Progenitor cell of endocrine pancreas (in vitro differentiated cells): ENCODE measurements at places on chromosomes 4 and X. TPM values are rescaled to one million over a fixed set of nuclear protein-coding genes. Genes with fewer than 3 reads are reported as not detected.

Gene TSPYL2
- 53.6 and 54.9 TPM in 2 replicates for total RNA-seq

Gene TEC
- total RNA-seq, result 3.4 and 4.0 TPM in 2 replicates

Gene UVSSA
- 32.5 and 39.5 TPM in 2 replicates for total RNA-seq

Gene PCSK1N
- 55.4 and 58.3 TPM in 2 replicates for total RNA-seq

Gene LRCH2
- 14.4 and 16.9 TPM in 2 replicates for total RNA-seq

Gene SLC7A11
- 8.2 and 12.3 TPM in 2 replicates for total RNA-seq

Gene NALF2
- 3.2 and 3.4 TPM in 2 replicates for total RNA-seq

Gene GPC4
- total RNA-seq, result 10.8 and 14.5 TPM in 2 replicates

DNA sequence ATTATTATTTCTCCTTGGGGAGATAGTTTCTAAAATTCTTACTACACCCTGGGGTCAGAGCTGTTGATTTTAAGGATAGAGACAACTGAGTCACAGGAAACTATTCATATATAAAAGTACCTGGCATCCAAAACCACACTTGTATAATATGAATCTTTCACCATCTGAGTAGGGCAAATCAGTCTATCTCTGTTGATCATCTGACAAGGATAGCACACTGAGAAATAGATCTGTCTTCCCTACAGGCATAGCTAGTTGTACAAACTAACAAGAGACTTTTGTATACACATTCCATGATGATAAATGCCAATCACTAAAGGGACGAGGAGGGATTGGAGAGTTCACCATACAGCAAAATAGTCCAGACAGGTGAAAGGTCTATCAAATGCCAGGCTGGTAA lies 30.0 kb downstream of the PKD2 start:
- peaks cover 20% of the 10 kb centered on the region for H3K36me3 ChIP-seq
- no peak overlapping the region for H3K27ac ChIP-seq
- no peaks in the 10 kb centered on the region for H3K4me1 ChIP-seq
- no peak overlapping the region for H3K4me3 ChIP-seq
- H3K27me3 ChIP-seq, result no peaks in the 10 kb centered on the region

- DNase-seq, result no peak
- H3K27me3 ChIP-seq, result no peaks in the 10 kb centered on the region
- H3K27ac ChIP-seq, result no peak overlapping the region
- H3K4me3 ChIP-seq, result no peak overlapping the region
- peaks cover 18% of the 10 kb centered on the region for H3K4me1 ChIP-seq
- peaks cover 1% of the 10 kb centered on the region for H3K36me3 ChIP-seq
Measured at GRCh38 chrX:114268643-114269042, 315.2 kb upstream of the HTR2C start.

DNA sequence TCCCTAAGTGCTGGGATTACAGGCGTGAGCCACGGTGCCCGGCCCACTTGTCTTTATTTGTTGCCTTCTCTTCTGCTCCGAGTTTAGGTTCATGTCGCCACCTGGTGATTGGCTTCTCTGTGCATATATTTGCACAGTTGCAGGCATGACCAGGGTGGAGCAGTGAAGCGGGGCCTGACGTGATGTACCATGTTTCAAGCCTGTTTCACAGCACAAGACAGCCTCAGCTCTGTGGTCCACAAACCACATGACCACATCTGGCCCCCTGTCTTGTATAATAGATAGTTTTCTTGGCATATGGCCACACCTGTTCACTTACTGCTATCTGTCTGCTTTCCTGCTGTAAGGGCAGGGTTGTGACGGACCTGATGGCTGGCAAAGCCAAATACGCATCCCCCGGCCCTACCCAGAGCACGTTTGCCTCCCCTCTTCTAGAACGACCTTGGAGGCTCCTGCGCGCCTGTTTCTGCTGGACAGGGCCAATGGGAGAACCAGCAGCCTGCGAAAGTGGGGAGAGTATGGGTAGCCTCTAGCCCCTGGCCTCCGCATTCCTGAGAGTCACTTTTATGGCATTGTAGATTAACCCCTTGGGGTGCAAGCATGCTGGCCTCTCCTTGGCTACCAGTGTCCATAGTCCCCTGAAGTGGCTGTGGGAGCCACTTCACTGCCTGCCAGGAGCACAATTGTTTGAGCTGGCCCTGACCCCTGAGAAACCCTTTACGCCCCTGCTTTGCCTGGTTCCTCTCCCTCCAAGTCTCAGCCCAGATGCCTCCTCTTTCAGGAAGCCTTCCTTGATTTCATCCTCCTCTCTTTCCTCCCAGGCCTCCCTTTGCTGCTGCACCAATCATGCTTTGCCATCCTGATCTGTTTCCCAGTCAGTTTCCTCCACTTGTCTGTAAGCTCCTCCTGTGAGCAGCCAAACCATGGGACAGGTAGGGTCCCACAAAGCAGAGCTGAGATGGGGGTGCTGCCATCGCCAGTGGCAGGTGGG lies 6.0 kb upstream of the SH3TC1 start:
- no peaks in the 10 kb centered on the region for H3K36me3 ChIP-seq
- no peak overlapping the region for H3K27ac ChIP-seq
- H3K4me3 ChIP-seq, result no peak overlapping the region
- peaks cover 8% of the 10 kb centered on the region for H3K4me1 ChIP-seq

DNA sequence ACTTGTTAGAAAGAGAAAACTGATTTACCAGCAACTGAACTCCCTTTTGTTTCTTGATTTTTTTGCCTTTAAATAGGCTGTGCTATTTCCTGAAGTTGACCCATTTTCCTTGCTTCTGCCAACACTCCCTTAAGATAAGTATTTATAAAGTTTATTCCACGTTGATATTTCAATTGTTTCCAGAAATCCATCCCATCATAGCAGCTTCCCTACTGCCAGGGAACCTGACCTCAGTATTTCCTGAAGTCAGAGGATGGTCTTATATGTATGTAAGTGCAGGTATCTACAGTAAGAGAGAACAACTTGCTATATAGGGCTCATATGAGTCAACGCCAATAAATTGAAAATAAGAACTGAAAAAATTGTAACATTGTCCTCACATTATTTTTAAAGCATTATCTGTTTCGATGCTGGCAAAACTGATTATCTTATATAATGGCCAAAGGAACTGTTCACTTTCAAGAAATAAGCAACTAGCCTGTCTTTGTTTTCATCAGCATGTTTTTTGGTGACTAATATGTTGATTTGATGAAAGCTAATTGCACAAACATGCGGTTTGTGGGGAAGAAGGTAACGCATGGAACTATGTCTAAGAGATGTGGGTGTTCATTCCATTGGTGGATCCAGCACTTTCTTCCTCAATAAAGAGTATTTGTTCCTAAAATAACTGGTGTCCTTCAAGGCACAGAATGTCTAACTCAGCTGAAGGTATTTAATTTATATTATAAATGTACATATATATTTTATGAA lies 4.7 kb downstream of the LIMCH1 start:
- peaks cover 9% of the 10 kb centered on the region for H3K4me1 ChIP-seq
- no peaks in the 10 kb centered on the region for H3K36me3 ChIP-seq
- peaks cover 22% of the 10 kb centered on the region for H3K27me3 ChIP-seq
- H3K27ac ChIP-seq, result no peak overlapping the region
- DNase-seq, result no peak
- no peak overlapping the region for H3K4me3 ChIP-seq

GRCh38 chr4:25013756-25014661 lies 16.7 kb downstream of the LGI2 start:
- H3K27ac ChIP-seq, result no peak overlapping the region
- H3K4me3 ChIP-seq, result no peak overlapping the region
- H3K4me1 ChIP-seq, result peaks cover 8% of the 10 kb centered on the region
- H3K36me3 ChIP-seq, result peaks cover 10% of the 10 kb centered on the region
- DNase-seq, result no peak
- H3K27me3 ChIP-seq, result no peaks in the 10 kb centered on the region

DNA sequence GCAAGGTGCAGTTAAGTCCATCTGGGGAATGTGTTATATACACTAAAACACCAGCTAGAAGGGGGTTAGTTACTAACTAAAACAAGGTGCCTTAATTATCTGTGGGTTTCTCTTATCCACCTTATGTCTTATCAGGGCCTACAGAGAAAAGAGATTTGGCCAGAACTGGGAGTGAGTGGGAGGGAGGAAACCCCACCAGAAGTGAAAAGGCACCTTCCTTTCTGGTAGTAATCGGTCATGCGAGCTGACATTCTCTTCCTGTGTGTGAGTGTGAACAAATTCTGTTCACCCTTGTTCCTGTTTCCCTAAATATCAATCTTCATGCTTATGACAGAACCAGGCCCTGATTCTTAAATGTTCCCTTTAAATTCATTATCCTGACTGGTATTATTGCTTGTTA lies 43.5 kb downstream of the SRPX2 start:
- H3K36me3 ChIP-seq, result peaks cover 1% of the 10 kb centered on the region
- H3K27me3 ChIP-seq, result no peaks in the 10 kb centered on the region
- H3K4me1 ChIP-seq, result no peaks in the 10 kb centered on the region
- no peak overlapping the region for H3K4me3 ChIP-seq
- no peak for DNase-seq

- no peak overlapping the region for H3K4me3 ChIP-seq
- H3K36me3 ChIP-seq, result peaks cover 19% of the 10 kb centered on the region
- H3K4me1 ChIP-seq, result peaks cover 6% of the 10 kb centered on the region
- DNase-seq, result no peak
Measured at GRCh38 chr4:121666091-121666679, 30.6 kb downstream of the ANXA5 start.

DNA sequence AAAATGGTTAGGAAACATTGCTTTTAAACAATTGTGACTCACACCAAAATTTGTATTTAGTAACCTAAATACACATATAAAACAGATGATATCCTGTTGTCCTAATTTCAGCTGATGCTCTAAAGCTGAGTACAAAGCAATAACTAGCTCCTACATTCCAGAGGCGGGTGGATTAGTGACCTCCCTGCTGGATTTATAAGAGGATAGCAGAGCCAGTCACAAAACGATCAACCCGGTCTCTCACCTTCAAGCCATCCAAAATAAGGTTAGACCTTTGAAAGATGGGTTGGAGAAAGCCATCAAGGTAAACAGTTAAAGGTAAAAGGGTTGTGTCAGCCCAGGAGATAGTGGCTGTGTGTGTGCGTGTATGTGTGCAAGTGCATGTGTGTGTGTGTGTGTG lies 43.2 kb upstream of the SFRP2 start:
- no peaks in the 10 kb centered on the region for H3K36me3 ChIP-seq
- H3K4me1 ChIP-seq, result no peaks in the 10 kb centered on the region
- H3K4me3 ChIP-seq, result no peak overlapping the region

DNA sequence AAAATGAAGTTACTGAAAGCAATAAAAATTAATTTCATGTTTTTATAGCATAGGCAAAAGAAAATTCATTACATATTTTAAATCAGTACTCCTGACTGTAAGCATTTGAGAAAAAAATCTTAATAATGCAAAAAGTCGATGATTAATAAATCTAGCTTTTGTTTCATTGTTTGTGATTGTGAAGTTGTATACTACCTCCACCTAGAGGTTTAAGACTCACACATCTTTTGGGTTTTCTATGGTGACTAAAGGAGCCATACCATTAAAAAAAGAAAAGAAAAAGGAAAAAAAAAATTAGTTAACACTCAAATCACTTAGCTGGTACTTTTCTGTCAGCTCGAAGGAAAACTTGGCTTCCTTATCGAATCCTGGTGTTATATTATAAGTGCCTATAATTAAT lies 2.0 kb downstream of the GABRA2 start:
- no peak overlapping the region for H3K4me3 ChIP-seq
- peaks cover 21% of the 10 kb centered on the region for H3K4me1 ChIP-seq
- DNase-seq, result no peak
- peaks cover 75% of the 10 kb centered on the region for H3K27me3 ChIP-seq

- DNase-seq, result no peak
- no peaks in the 10 kb centered on the region for H3K4me1 ChIP-seq
- H3K4me3 ChIP-seq, result no peak overlapping the region
Measured at GRCh38 chr4:176137631-176138030, 57.8 kb downstream of the SPATA4 start.

- DNase-seq, result no peak
- H3K4me3 ChIP-seq, result no peak overlapping the region
- no peak overlapping the region for H3K27ac ChIP-seq
- no peaks in the 10 kb centered on the region for H3K36me3 ChIP-seq
- H3K4me1 ChIP-seq, result peaks cover 3% of the 10 kb centered on the region
Measured at GRCh38 chr4:95761871-95762270, 78.0 kb upstream of the PDHA2 start.

GRCh38 chr4:3107271-3107670 lies 32.8 kb downstream of the HTT start:
- no peak overlapping the region for H3K4me3 ChIP-seq
- no peaks in the 10 kb centered on the region for H3K27me3 ChIP-seq
- no peak overlapping the region for H3K27ac ChIP-seq
- H3K4me1 ChIP-seq, result peaks cover 4% of the 10 kb centered on the region
- DNase-seq, result no peak

DNA sequence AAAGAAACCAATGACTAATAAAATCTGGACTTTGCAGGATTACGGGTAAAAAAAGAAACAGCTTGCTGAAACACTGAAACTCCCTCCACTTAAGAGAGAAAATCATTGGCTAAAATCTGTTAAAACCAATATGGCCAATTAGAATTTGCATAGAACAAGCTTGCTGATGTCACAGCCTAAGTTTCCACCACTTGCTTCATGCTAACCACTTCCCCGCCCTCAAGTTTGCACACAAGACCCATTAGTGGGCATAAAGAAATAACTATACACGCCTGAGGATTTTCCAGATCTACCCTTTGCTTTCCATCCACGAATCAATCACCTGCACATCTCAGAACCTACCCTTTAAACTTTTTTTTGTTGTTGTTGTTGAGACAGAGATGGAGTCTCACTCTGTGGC lies 42.7 kb upstream of the PHEX start:
- DNase-seq, result no peak
- H3K4me1 ChIP-seq, result peaks cover 2% of the 10 kb centered on the region
- H3K4me3 ChIP-seq, result no peak overlapping the region
- no peak overlapping the region for H3K27ac ChIP-seq
- no peaks in the 10 kb centered on the region for H3K27me3 ChIP-seq
